ENCODE measurements at places on chromosomes 6 and 20.
A peak's percentile ranks its signal among the peaks of the same experiment; 100 is the strongest.

- DNase-seq, result no peak
These were observed 12.1 kb upstream of the SCP2D1 start for GRCh38 chr20:18801516-18801915.

GRCh38 chr20:61354001-61354390, 101.9 kb downstream of the CDH4 start:
- DNase-seq, result no peak

- DNase-seq, result no peak
These were observed 246.1 kb upstream of the AFDN start for GRCh38 chr6:167580619-167580911.

- no peak for DNase-seq
These were observed 166.9 kb downstream of the SLC16A10 start for GRCh38 chr6:111254004-111254778.

DNA sequence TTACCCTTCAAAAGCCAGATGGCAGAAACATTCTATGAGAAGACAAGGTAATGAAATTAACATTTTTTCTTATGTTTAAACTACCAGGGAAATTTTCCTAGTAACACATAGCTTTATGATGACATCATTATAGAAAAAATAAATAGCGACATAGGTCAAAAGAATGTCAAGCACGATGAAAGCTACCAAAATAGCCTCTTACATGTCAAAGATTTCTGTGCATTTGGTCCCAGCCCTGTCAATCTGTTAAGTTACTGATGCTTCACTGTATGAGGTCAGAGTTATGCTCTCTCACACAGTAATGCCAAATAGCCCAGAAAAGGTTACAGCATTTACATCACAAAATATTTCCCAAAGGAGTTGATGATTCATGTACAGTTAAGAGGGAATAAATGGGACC, 199.8 kb upstream of the DEFB112 start:
- no peak for DNase-seq

DNA sequence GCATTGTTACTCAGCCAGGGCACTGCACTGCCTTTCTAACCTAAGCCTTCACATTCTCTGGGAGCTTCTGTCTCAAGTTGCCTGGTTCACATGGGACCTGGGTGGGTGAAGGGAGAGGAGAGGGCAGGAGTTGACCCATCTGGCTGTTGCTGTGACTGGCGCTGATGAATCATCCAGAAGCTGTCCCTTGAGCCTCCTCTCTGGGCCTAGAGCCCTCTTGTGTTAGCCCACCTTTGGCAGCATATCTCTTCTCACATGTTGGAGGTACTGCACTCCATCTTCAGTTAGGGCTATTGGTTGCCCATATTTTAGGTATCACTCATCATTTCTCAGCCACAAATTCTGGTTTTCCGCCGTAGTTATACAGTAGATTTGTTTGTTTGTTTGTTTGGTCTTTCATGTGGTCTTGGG, 19.8 kb downstream of the XRN2 start:
- DNase-seq, result no peak

GRCh38 chr6:117601811-117602150, 530 bp downstream of the GOPC start:
- DNase-seq, result no peak

GRCh38 chr20:52137850-52138249, 53.7 kb downstream of the ZFP64 start:
- DNase-seq, result no peak

GRCh38 chr6:17172836-17173470, 71.1 kb downstream of the STMND1 start:
- no peak for DNase-seq

- no peak for DNase-seq
These were observed 175.8 kb upstream of the SALL4 start for GRCh38 chr20:51978070-51978501.

DNA sequence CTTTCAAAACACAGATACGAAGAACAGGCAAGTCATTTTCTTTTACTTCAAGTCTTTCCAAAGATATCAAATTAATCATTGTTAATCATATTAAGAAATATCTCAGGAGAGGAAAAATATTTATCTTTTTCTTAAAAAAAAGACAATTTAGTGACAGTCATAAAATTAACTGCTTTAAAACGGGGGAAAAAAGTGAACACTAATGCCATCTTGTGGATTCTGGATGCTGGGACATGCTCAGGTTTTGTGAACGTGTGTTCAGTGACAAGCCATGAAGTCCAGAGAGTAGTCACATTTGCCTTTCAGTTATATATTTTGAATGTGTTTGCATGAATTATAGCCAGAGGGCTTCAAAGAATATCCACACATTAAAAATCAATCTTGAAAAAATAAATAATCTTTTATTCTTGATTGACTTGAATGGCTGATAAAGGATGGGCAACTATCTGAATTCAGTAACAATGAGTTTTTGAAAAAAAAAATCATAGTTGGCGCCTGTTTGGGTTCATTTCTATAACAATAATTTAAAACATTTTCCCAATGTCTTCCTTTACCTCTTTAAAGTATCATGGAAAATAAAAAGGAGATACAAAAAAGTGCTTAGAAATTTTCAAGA, 74.7 kb upstream of the NOX3 start:
- no peak for DNase-seq

GRCh38 chr6:6987749-6988148, 120.0 kb upstream of the RREB1 start:
- DNase-seq, result no peak

DNA sequence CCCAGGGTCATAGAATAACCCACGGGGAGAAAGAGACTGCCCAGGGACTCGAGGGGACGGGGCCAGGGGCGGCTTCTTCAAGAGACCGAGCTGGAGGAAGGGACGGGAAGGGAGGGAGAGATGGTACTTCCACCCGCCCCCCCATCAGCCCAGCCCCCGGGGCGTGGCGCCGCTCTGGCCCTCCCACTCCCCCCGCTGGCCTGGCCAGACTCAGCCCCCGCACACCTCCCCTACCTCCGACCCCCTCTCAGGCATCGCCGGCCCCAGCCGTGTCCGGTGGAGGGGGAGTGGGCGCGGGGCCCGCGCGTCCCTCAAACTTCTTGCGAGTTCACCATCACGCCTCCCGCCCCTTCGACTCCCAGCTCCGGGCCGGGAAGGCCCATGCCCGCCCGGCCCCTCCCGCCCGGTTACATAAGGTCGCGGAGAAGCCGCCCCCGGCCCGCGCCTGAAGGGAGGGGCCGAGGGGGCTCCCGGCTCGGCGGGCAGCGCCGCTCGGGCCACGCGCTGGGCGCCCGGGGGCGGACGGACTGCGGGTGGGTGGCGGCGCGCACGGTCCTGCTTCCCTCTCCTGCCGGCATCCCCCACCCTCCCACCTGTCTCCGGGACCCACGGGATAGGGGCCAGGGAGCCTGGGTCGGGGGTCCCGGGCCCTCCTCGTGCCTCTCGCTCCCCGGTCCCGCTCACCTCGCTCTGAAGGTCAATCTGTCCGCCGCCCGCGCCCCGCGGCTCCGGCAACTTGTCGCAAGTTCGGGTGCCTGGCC, 562 bp downstream of the TFEB start:
- peak; percentile 30 for DNase-seq

- DNase-seq, result no peak
These were observed 66.2 kb upstream of the PHACTR2 start for GRCh38 chr6:143611580-143611979.

DNA sequence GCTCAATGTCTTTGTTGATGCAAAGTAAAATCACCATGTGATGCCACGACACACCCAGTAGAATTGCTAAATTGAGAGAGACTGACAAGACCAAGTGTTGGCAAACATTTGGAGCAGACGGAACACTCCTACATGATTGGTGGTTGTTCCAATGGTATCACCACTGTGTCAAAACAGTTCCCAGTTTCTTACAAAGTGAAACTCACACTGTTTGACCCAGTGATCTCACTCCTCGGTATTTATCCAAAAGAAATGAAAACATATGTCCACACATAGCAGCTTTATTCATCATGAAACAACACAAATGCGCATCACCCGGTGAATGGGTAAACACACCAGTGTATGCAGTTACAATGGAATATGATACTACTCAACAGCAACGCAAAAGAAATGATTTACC, 74.0 kb upstream of the SULF2 start:
- no peak for DNase-seq

GRCh38 chr6:25590986-25591385, 61.0 kb upstream of the SCGN start:
- no peak for DNase-seq

DNA sequence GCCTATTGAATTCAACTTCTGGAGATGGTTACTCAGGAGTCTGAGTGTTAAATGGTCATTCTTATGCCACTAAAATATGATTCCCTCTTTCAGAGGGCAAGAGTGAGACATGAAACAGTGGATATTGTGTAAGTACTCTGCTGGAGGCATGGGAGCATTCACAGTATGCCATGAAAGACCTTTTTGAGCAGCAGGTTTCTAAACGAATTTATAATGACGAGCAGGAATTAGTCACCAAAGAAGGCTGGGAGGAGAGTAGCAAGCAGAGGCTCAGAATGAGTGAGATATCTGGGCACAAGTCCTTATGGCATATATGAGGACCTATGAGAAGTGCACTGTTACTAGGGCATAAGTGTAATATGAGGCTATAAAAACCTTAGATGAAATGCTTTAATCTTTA, 10.9 kb upstream of the MYB start:
- DNase-seq, result no peak

- DNase-seq, result no peak
These were observed 1.4 kb downstream of the HLA-B start for GRCh38 chr6:31355583-31355948.

DNA sequence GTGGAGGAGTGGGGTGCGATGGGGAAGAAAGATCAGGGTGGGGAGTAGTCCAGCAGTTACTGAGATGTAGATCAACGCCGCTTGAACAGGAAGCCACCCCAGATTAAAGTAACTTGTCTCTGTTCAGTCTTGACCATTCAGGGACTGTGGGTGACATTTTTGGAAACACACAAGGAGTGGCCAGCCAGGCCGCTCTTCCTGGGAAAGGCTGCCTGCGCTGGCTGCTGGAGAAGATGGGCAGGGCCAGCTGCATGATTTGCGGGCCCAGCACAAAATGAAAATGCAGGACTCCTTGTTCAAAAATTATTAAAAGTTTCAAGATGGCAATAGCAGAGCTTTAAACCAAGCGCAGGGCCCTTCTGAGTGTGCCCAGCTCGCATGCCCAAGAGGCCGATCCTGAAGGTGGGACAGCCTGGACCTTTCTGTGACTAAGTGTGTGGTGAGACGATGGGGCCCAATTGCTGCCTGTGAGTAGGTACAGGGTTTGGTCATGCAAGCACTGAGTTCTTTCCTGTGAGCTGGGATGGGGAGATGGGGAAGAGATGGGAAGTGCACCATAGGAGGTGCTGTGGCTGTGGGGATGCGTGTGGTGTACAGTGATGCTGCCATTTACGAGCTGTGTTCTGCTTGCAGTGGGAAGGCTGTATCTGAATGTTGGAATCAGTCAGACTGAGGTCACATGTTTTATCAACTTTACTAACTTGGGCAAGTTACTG, 51.3 kb downstream of the DAAM2 start:
- DNase-seq, result no peak

DNA sequence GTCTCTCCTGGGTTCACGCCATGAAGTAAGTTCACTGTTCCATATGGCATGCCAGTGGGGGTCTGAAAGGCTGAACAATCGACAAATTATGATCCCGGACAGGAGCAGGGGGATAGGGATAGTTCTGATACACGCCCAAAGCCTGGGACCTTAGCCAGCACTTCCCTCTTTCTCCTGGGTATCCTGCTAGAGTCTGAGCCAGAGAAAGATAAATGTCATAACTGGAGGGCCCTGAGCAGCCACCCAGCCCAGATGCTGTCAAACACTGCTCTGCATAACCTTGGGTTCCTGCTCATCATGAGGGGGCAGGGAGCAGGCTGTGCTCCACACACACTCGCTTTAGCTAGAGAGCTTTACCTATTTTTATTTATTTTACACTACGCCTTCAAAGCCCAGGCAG, 12.3 kb downstream of the EDEM2 start:
- no peak for DNase-seq

GRCh38 chr20:5863040-5863833, 87.1 kb downstream of the TRMT6 start:
- DNase-seq, result no peak

- no peak for DNase-seq
These were observed 508.7 kb upstream of the CITED2 start for GRCh38 chr6:139882977-139883728.

DNA sequence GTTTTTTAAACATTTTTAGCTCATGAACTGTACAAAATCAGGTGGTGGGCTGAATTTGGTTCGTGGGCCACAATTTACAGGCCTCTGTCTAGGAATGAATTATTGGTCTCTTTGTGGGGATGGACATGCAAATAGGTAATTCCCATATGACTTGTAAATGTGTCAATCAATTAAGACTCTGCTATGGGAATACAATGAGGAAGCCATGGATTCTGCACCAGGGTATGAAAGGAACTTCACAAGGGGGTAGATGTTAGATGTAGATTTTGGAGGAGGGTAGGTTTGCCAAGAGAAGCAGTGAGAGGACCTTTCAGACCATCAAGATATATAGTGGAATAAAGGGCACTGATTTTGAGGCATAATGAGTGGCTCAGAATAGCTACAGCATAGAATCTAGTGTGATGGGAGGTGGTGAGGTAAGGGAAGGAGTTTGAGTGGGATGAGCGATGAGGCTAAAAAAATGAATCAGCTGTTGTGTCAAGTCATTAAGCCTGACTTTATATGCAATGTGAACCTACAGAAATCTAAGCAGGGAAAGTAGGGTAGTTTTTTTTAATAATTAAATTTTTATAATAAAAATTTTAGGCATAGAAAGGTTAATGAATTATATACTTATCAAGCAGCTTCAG, 32.6 kb upstream of the RNF182 start:
- DNase-seq, result no peak

DNA sequence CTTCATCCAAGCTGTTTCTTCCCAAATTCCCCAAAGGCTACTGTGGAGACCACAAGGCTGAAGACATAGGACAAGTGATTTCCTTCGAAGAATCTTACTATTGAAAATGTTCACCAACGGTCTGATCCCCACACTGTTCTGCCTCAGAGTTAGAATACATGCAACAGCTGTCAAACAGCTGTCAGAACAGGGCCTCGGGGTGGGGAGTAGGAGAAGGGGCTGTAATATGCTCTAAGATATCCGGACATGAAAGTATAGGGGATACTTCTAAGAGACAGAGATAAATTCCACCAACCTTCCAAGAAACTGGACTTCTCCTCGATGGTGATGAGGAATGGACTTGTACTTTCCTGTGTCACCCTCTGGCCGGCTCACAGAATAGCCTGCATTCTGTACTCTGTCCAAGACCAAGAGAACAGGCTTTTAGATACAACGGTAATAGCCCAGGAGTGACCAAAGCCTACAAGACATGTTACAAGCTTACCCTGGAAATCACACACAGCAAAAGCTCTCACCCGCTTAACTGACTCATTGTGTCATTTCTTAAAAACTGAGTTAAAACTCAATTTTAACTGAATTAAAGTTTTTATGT, 69.2 kb upstream of the PTGIS start:
- DNase-seq, result no peak
